ENCODE measurements at places on chromosomes 12 and 14. TPM values are rescaled to one million over a fixed set of nuclear protein-coding genes. Genes with fewer than 3 reads are reported as not detected.

DNA sequence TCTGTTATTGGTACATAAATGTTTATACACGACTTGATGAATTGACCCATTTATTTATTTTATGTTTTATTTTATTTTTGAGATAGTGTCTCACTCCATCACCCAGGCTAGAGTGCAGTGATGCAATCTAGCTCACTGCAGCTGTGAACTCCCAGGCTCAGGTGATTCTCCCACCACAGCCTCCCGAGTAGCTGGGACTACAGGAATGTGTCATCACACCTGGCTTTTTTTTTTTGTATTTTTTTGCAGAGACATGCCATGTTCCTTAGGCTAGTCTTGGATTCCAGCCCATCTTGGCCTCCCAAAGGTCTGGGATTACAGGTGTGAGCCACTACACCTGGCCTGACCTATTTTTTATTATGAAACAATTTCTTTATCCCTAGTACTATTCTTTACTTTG lies 355.0 kb upstream of the PRICKLE1 start:
- no peaks in the 10 kb centered on the region for H3K27me3 ChIP-seq
- H3K4me3 ChIP-seq = no peak overlapping the region
- no peak overlapping the region for H3K27ac ChIP-seq
- H3K4me1 ChIP-seq = no peaks in the 10 kb centered on the region

GRCh38 chr14:65780566-65780965 lies 368.0 kb downstream of the FUT8 start:
- H3K36me3 ChIP-seq = no peaks in the 10 kb centered on the region
- H3K27me3 ChIP-seq = no peaks in the 10 kb centered on the region
- no peak overlapping the region for H3K27ac ChIP-seq
- H3K4me3 ChIP-seq = no peak overlapping the region
- H3K4me1 ChIP-seq = no peaks in the 10 kb centered on the region

DNA sequence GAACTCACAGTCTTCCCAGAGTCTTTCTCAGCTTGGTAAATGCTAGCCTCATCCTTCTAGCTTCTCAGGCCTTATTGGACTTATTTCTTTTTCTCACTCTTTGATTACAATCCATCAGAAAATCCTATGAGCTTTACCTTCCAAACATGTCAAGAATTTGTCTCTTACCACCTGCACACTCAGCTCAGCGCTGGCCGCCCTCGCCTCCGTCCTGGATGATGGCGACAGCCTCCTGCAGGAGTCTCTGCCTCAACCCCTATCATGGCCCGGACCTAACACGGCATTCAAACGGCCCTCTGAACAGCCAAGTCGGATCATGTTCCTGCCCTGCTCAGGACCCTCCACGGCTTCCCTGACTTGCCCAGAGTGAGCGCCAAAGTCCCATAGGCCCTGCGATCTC lies 333.1 kb upstream of the FKBP4 start:
- H3K27me3 ChIP-seq = no peaks in the 10 kb centered on the region
- H3K4me3 ChIP-seq = no peak overlapping the region
- no peak for DNase-seq
- no peaks in the 10 kb centered on the region for H3K36me3 ChIP-seq
- no peak overlapping the region for H3K27ac ChIP-seq

DNA sequence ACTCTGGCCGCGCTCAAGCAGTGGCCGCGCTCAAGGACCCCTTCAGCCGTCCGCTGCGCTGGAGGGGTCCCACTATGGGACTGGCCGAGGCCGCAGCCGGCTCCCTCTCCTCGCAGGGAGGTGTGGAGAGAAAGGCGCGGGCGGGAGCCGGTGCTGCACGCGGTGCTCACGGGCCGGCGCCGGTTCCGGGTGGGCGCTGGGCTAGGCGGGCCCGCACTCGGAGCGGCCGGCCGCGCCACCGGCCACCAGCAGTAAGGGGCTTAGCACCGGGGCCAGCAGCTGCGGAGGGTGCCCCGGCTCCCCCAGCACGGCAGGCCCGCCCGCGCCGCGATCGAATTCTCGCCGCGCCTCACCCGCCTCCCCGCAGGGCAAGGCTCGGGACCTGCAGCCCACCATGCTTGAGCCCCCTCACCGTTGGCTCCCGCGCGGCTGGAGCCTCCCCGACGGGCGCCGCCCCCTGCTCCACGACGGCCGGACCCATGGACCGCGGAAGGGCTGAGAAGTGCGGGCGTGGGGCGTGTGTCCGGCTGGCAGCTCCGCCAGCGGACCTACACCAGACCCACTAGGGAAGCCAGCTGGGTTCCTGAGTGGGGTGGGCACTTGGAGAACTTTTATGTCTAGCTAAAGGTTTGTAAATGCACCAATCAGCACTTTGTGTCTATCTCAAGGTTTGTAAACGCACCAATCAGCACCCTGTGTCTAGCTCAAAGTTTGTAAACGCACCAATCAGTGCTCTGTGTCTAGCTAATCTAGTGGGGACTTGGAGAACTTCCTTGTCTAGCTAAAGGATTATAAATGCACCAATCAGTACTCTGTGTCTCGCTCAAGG lies 49.5 kb downstream of the KLHL28 start:
- H3K36me3 ChIP-seq = no peaks in the 10 kb centered on the region
- H3K27me3 ChIP-seq = no peaks in the 10 kb centered on the region
- H3K27ac ChIP-seq = no peak overlapping the region
- no peak for DNase-seq

DNA sequence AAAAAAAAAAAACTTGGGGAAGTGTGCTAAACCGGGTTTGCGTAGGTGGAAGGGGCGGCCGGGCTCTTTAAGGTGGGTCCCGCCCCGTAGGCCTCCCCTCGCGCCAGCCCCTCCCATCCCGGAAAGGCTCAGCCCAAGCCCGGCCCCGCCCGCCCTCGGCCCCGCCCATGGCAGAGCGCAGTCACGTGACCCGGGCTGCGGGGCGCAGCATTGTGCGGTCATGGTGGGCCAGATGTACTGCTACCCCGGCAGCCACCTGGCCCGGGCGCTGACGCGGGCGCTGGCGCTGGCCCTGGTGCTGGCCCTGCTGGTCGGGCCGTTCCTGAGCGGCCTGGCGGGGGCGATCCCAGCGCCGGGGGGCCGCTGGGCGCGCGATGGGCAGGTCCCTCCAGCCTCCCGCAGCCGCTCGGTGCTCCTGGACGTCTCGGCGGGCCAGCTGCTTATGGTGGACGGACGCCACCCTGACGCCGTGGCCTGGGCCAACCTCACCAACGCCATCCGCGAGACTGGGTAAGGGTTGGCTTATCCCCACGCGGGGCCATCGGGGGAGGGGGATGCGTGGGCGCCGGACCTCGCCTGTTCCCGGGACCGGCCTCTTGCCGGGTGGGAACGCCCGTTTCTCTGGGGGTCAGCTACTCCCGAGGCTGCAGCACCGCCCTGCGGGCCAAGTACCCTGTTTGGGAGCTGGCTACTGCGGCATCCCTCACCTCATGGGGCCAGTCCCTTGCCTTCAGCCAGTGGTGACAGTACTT lies at the start of gene PLBD2:
Gene PLBD2 (plus strand): TSS at position 207 of the 752 bp plus-strand sequence. CDS start 14 bp downstream, at position 221.
- H3K27ac ChIP-seq = peak within 1 kb of the TSS; percentile 70
- H3K4me3 ChIP-seq = peak within 1 kb of the TSS; percentile 63
- H3K36me3 ChIP-seq = no peaks in the 10 kb centered on the region
- peaks cover 31% of the 10 kb centered on the region for H3K4me1 ChIP-seq
- H3K27me3 ChIP-seq = no peaks in the 10 kb centered on the region
- peak; percentile 91 for DNase-seq

DNA sequence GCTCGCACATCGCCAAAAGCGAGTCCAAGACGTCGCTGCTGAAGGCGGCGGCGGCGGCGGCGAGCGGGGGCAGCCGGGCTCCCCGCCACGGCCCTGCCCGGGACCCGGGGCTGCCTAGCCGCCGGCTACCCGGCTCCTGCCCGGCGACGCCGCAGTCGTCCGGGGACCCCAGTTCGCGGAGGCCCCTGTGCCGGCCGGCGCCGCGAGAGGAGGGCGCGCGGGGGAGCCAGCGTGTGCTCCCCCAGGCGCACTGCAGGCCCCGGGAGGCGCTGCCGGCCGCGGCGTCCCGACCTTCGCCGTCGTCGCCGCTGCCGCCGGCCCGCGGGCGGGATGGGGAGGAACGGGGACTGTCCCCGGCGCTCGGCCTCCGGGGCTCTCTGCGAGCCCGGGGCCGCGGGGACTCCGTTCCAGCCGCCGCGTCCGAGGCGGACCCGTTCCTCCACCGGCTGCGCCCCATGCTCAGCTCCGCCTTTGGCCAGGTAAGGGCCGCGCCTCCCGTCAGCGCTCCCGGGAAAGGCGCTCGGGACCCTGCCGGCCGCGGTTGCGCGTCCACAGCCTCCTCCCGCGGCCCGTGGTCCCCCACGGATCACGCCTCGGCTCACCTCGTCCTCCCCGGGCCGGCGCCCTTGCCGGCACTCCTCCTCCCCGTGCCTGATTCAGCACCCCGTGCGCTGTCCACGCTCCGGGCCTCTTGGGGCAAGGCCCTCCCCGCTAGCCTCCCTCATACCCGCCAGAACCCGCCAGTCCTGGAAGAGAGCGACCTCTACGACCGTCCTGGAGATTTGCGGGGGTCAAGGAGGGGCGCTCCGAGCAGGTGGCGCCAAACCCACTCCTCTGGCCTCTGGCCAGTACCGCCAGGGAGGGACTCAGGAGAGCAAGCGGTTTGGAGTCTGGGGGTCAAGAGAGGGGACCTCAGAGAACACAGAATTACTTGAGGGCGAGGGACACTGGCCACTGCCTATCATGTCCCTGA lies 721 bp downstream of the CABP1 start:
- H3K27me3 ChIP-seq = no peaks in the 10 kb centered on the region
- H3K4me3 ChIP-seq = peak overlapping the region; percentile 35
- H3K27ac ChIP-seq = no peak overlapping the region
- no peaks in the 10 kb centered on the region for H3K36me3 ChIP-seq

- no peak overlapping the region for H3K27ac ChIP-seq
- no peaks in the 10 kb centered on the region for H3K27me3 ChIP-seq
- H3K36me3 ChIP-seq = no peaks in the 10 kb centered on the region
- DNase-seq = no peak
These were observed 44.3 kb downstream of the SCN8A start for GRCh38 chr12:51635346-51635745.

GRCh38 chr12:9388379-9388778 lies 180.2 kb upstream of the PZP start:
- H3K27ac ChIP-seq = no peak overlapping the region
- no peak overlapping the region for H3K4me3 ChIP-seq

- H3K27me3 ChIP-seq = no peaks in the 10 kb centered on the region
- DNase-seq = no peak
- no peak overlapping the region for H3K27ac ChIP-seq
- peaks cover 16% of the 10 kb centered on the region for H3K4me1 ChIP-seq
These were observed 3.3 kb upstream of the CHURC1 start for GRCh38 chr14:64910847-64911495.

- DNase-seq = no peak
- H3K27ac ChIP-seq = no peak overlapping the region
- H3K36me3 ChIP-seq = no peaks in the 10 kb centered on the region
- H3K4me1 ChIP-seq = peaks cover 9% of the 10 kb centered on the region
- no peaks in the 10 kb centered on the region for H3K27me3 ChIP-seq
These were observed 73.9 kb downstream of the ARMH4 start for GRCh38 chr14:58078068-58078467.

- H3K36me3 ChIP-seq = no peaks in the 10 kb centered on the region
- H3K27ac ChIP-seq = no peak overlapping the region
- DNase-seq = no peak
These were observed 111.2 kb downstream of the ITPR2 start for GRCh38 chr12:26721800-26722199.

- no peak overlapping the region for H3K4me3 ChIP-seq
- H3K36me3 ChIP-seq = no peaks in the 10 kb centered on the region
- H3K27ac ChIP-seq = peak overlapping the region; percentile 15
- no peak for DNase-seq
- H3K27me3 ChIP-seq = no peaks in the 10 kb centered on the region
These were observed 40.9 kb upstream of the SMUG1 start for GRCh38 chr12:54229624-54230212.

- no peaks in the 10 kb centered on the region for H3K27me3 ChIP-seq
- DNase-seq = no peak
- H3K36me3 ChIP-seq = no peaks in the 10 kb centered on the region
- H3K4me1 ChIP-seq = no peaks in the 10 kb centered on the region
- no peak overlapping the region for H3K27ac ChIP-seq
- no peak overlapping the region for H3K4me3 ChIP-seq
These were observed 7.4 kb downstream of the NR1H4 start for GRCh38 chr12:100481021-100481420.

Gene CIROP
- not detected for total RNA-seq

Gene RERGL
- total RNA-seq = 1.2 TPM

Gene CMKLR1
- total RNA-seq = 10.1 TPM

Gene COL2A1
- not detected for total RNA-seq

Gene GUCY2C
- total RNA-seq = 0.74 TPM

Gene KERA
- not detected for total RNA-seq

All from vagina (tissue), 2 donors.